ENCODE measurements at places on chromosomes 7 and 10.

GRCh38 chr10:24174014-24174413 is 34.9 kb upstream of the KIAA1217 start:
- no peak for DNase-seq

- no peak for DNase-seq
These were observed 183.6 kb upstream of the ADARB2 start for GRCh38 chr10:1920941-1921340.

DNA sequence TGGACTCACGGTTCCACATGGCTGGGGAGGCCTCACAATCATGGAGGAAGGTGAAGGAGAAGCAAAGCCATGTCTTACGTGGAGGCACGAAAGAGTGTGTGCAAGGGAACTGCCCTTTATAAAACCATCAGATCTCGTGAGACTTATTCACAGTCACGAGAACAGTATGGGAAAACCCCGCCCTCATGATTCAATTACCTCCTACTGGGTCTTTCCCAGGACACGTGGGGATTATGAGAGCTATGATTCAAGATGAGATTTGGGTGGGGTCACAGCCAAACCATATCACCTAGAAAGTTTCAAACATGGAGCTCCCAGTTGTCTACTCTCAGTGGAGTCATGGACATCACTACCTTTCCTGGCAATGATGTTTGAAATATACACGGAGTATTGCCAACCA is 49.6 kb downstream of the CYCS start:
- peak; percentile 25 for DNase-seq

- DNase-seq = no peak
These were observed 88.4 kb upstream of the SLC25A13 start for GRCh38 chr7:96410126-96410839.

GRCh38 chr7:41568135-41568534 is 134.8 kb downstream of the INHBA start:
- DNase-seq = no peak

GRCh38 chr7:12584930-12585329 is 14.4 kb downstream of the SCIN start:
- DNase-seq = no peak

DNA sequence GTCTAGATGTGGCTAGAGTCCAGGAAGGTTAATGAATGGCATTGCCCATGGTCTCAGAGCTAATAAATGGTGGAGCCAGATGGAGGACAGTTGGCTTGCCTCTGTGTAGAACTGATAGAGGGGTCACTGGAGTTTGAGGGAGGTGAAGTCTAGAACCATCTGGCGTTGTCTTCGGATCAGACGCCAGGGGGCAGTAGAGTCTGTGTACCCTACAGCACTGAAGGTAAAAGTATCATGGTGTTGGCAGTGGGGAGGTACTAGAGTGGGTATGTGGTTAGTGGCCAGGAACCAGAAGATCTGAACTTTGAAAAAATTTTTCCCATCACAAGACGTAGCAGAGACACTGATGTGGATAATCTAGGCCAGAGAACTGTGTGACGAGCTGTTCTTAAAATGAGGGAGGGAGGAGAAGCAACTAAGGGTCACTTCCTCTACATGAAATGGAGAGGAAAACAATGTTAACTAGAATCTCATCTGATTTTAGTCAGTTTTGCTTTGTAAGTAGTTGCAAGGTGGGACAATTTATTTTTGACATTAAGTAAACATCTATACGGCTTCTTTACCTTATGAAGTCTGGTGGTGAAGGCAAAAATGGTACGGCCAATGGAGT is 227.9 kb upstream of the PRSS58 start:
- DNase-seq = no peak

DNA sequence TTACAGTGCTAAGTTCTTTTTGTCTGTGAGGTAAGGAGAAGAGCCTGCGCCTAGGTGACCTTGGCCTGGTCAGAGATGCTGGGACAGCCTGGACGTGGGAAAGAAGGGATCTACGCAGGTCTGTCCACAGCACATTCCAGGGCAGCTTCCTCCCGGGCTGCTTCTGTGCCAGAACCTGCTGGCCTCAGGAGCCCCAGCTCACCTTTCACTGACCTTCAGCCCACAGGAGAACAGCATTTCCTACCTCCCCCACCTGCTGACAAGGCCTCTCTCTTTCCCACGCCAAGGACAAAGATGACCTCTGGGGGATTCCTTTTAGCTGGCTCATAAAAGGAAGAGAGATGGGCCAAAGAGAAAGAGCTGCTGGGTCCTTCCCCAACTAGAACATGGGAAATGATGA is 260.6 kb downstream of the KCNMA1 start:
- DNase-seq = no peak

GRCh38 chr7:6139189-6139996 is 108.2 kb downstream of the ANKRD61 start:
- DNase-seq = no peak

GRCh38 chr7:115558161-115558560 is 472.4 kb downstream of the TFEC start:
- DNase-seq = no peak

- no peak for DNase-seq
These were observed 82.4 kb downstream of the EBF3 start for GRCh38 chr10:129881641-129882040.

- DNase-seq = no peak
These were observed 28.7 kb downstream of the VTI1A start for GRCh38 chr10:112475575-112476218.

DNA sequence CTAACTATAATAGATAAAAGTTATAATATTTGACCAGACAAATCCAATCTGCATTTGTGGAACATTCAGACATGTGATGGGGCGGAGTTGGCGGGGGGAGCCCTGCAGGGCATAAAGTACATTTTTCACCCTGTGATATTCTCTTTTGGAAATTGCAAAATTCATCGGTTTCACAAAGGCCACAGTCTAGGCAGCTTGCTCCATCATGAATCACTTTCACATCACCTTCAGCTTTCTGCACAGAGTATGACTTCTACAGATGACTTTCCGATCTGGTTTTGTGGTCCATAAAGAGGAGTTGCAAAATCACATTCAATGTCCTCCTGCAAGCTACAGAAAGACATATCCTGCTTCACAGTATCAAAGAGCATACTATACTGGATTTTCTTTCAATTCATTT is 51.4 kb upstream of the APBB1IP start:
- no peak for DNase-seq

GRCh38 chr7:27948861-27949260 is 208.9 kb downstream of the TAX1BP1 start:
- no peak for DNase-seq

DNA sequence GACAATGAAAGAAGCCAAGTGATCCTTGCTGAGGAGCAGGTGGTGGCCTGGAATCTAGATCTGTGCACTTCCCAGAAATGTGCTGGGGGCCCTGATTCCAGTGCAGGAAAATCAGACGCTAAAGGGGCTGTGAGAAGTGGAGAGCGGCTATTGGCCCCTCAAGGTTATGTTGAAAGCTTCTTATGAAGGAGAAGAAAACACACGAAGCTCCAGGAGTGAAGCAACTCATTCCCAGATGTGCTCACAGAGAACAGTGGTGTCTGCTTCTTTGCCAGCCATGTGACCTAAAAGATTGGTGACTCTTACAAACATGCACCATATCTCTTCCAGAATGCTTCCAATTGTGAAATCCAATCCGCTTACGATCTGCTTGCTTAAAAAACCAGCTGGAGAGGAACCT is 679.3 kb upstream of the IGFBP3 start:
- DNase-seq = no peak

DNA sequence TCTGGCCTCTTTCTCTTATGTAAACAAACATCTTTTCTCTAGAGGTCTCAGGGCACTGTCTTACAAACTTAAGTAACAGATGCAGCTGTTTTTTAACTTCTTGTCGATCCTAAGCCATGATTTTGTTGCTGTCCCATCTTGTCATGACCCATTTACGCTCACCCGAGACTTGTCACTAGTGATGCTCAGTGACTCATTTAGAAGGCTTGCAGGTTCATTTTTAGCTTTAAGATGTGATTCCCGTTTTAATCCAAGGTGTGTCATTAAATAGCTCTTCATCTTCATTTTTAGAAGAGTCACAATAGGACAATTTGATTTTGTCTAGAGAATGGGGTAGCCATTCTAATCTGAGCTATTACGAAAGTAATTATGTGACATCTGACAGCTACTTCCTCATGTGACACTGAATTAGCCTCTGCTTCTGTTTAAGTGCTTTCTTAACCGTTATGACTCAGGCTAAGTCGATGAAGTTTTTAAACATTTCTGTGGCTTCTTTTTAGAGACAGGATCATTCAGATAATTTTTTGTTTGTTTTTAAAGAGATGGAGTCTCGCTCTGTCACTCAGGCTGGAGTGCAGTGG is 42.7 kb downstream of the SPDYE5 start:
- DNase-seq = no peak

GRCh38 chr7:101729241-101729883 is 88.1 kb upstream of the CUX1 start:
- no peak for DNase-seq

DNA sequence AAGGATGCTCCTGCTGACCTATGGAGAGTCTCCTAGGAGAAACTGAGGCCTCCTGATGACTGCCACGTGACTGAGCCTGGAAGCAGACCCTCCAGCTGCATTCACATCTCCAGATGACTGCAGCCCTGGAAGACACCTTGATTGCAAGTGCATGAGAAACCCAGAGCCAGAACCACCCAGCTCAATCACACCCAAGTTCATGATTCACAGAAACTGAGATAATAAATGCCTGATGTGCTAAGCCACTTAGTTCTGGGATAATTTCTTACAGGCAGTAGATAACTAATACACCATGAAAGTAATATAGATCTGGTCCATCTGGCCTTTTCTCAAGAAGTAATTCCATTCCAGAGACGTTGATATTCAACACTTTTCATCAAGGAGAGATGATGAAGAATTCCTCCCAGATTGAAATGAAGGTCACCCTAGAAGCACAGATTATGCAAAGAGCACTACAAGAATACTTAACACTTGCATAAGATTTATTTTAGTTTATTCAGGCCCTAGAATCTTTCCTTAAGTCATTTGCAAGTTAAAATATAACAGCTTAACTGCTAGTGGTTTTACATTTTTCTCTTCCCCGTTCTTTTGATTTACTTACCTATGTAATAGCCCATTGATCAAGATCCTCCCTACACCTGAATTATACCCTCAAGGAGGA is 208.2 kb upstream of the INHBA start:
- no peak for DNase-seq

- DNase-seq = no peak
These were observed 92.0 kb downstream of the TMEM106B start for GRCh38 chr7:12303062-12303461.

DNA sequence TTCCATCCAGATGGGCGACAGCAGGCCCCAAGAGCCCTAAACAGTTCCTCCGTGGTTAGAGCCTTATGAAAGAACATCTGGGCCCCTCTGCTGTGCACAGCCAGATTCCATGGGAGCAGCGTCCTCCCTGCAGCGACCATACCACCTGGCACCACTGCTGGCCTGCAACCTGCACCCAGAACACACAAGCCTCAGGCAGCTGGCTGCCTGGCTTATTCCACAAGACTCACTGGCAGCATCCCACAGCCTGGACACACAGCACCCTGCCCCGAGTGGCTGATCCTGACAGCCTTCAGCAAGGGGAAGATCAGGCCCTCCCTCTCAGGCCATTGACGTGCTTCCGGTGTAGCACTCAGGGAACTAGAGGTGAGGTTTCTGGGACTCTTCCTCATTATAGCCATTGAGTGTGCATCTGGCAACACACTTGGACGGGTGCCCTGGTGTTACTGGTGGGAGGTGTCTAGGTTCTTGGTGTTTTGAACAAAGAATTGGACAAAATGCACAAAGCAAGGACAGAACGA is 33.7 kb upstream of the ERCC6 start:
- DNase-seq = no peak

- no peak for DNase-seq
These were observed 26.9 kb downstream of the SLC25A28 start for GRCh38 chr10:99593312-99593711.

- no peak for DNase-seq
These were observed 32.5 kb downstream of the ARHGAP22 start for GRCh38 chr10:48572414-48572813.

DNA sequence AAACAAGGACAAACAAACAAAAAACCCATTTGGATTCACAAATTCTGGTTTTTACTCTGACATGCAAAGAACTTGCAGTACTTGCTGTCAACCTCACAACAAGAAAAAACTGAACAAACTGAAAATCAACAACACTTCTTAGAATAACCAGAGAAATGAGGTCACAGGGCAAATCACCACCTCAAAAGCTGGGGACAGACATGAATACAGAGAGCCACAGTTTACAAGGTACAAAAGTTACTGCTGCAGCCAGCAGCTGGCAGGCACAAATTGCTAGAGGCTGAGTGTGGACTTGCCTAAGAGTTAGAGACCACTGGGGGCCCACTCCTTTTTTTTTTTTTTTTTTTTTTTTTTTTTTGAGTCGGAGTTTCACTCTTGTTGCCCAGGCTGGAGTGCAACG is 15.0 kb upstream of the RNF32 start:
- no peak for DNase-seq

GRCh38 chr7:48875045-48875916 is 49.1 kb upstream of the CDC14C start:
- no peak for DNase-seq

- no peak for DNase-seq
These were observed 15.3 kb downstream of the GNAT3 start for GRCh38 chr7:80496586-80496985.

DNA sequence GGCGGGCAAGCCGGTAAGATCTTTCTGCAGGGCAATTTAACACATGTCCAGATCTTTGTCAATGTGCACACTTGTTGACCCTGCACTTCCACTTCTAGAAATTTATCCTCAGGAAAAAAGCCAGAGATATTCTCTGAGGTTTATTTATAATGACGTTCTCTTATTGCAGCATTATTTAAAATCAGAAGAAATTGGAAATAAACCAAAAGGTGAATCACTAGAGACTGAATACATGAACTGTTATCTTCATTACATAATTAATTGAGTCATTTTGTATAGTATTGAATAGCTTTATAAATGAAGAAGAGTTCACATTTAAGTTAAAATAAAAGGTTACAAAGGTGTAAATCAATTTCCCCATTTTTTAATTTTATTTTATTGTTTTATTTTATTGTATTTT is 16.3 kb upstream of the SAR1A start:
- no peak for DNase-seq
